Activated CD4-positive, alpha-beta T cell treated with anti-CD3 and anti-CD28 coated beads for 36 hours (primary cell): ENCODE measurements at places on chromosomes 7 and 10.
A peak's percentile ranks its signal among the peaks of the same experiment; 100 is the strongest.

GRCh38 chr7:69878015-69878414 is 279.7 kb downstream of the AUTS2 start:
- DNase-seq, result no peak

GRCh38 chr7:138032186-138032585 is 30.3 kb upstream of the CREB3L2 start:
- no peak for DNase-seq

DNA sequence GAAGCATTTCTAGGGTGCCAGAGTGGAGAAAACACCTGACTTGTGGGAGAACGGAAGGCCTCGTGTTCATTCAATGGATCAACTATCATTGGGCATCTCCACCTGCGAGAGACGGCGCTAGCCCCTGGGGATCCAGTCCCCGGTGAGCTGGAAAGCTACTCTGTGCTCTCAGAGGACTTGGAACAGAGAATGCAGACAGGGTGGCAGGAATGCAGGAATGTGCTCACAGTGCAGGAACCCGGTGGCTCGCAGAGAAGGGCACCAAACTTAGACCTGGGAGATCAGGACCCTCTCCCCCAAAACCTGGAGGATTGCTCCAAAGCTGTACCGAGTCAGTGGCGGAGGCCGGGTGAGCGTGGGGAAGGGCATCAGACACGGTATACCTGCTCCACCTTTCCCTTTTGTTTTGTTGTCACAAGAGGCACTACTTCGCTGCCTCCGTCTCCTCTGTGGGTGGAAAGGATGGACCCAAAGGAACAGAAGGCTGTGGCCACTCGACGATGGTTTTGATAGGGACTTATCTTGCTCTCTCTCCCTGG is 569.0 kb upstream of the C7orf33 start:
- no peak for DNase-seq

- peak; percentile 39 for DNase-seq
Observed at GRCh38 chr7:139776486-139777132, 1.2 kb downstream of the HIPK2 start.

DNA sequence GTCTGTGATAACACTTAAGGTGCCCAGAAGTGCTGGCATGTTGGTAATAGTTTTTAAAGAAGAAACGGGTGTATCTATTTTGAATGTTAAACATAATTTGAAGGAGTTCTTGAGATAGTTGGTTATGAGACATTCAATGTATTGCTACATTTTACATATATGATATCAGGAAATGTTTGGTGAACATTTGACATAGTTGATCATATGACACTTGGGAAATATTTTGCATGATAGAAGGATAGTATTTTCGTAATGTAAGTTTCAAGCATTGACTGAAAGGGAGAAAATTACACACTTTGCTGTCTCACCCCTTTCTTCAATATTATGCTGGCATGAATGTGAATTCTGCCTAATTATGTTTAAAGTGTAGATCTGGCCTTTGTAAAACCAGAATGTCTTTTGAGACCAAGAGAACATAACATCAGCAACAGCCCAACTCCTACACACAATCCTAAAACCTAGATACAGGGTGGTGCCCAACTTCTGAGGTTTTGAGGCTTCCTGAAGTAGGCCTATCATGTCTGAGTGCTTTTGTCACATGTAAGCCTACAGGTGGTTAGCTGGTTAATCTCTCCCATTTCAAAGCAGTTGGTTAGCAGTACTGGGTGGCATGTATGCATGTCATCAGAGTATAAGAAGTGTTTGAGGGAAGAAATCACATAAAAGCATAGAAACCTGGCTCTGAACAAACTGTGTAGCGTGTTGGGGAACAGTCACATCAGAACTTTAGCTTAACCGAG is 2.1 kb downstream of the ADD3 start:
- peak; percentile 64 for DNase-seq

- DNase-seq, result no peak
Observed at GRCh38 chr10:96960872-96961271, 128.8 kb downstream of the LCOR start.

GRCh38 chr7:130268463-130269317 is 2.0 kb downstream of the CPA2 start:
- DNase-seq, result no peak

- no peak for DNase-seq
Observed at GRCh38 chr7:68682910-68683309, 915.4 kb upstream of the AUTS2 start.

DNA sequence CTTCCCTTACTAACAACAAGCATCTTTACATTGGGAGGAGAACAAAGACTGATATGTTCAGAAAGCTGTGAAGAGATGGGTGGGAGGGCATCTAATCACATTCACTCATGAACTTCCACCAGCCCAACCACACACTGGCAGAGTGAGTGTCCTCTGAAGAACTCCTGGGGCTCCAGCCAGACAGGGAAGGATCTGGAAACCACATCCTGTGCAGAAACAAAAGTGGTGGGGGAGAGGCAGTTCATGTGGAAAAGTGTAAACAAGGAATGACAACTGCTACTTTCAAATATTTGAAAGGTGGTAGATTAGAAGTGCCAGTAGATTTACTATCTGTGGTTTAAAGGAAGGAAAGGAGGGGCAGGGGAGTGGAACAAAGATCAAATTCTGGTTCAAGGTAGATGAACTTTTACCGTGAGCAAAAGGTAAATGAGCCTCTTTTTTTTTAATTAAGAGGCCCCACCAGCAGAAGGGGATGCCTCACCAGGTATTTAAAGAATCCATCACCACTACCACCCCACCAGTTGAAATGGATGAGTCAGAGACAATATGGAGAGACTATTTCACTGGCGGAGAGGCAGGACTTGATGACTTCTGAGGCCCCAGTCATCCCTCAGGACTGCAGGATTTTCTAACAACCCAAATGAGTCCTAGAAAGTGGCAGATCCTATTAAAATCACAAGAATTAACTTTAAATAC is 34.5 kb downstream of the GOT1 start:
- DNase-seq, result no peak

GRCh38 chr10:80191589-80192270 is 13.6 kb downstream of the ANXA11 start:
- DNase-seq, result peak; percentile 25

GRCh38 chr10:61278556-61278955 is 174.6 kb downstream of the TMEM26 start:
- no peak for DNase-seq

DNA sequence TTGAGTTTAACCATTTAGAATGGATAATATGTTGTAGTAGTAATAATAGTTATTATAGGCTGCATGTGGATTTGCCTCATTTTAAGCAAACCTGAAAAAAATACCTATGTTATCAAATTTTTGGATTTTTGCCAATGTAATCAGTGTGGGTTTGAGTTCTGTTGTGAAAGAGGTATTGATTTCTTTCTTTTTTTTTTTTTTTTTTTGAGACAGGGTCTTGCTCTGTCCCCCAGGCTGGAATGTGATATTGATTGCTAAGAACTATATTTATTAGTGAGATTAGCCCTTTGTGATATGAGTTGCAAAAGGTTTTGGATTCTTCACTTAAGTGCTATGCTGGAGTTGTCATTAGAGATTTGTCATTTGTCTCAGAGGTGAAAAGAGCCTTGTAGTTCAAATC is 124.4 kb downstream of the ST7 start:
- no peak for DNase-seq

- DNase-seq, result no peak
Observed at GRCh38 chr7:25583621-25584020, 355.3 kb upstream of the NPVF start.

DNA sequence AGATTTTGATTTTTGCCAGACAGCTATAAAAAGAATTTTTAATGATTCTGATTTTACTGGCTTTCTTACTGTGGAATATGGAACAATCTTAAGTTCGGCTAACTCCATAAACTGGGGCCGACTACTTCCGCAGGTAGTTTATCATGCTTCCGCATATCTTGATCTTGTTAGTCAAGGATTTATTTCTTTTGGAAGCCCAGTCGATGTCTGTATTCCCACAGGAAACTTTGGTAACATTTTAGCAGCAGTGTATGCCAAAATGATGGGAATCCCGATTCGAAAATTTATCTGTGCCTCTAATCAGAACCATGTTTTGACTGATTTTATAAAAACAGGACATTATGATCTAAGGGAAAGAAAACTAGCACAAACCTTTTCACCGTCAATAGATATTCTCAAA is 8.1 kb downstream of the THNSL1 start:
- no peak for DNase-seq

DNA sequence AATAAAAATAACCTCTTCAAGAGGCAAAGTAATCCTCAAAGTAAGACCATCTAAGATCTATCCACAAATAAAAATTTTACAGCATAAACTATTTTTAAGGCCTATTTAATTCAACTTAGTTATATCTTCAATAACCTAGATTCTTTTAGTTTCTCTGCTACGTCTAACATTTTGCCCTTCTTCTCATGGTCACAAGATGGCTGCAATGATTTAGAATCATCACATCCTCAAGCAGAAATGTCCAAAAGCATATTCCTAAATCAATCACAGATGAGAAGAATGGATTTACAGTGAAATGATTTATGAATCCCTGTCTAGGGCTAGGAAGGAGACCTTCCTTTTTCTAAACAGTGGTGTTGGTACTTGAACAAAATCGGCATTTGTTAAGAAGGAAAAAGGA is 304.7 kb downstream of the ARHGAP12 start:
- no peak for DNase-seq

- DNase-seq, result peak; percentile 84
Observed at GRCh38 chr7:55517191-55517633, 55.1 kb downstream of the VOPP1 start.

GRCh38 chr7:37392673-37393017 is 56.0 kb downstream of the ELMO1 start:
- DNase-seq, result no peak

GRCh38 chr10:3763035-3763456 is 22.0 kb downstream of the KLF6 start:
- DNase-seq, result peak; percentile 53

- no peak for DNase-seq
Observed at GRCh38 chr7:77441046-77441445, 24.9 kb upstream of the GSAP start.

- peak; percentile 32 for DNase-seq
Observed at GRCh38 chr7:142790056-142790455, 19.3 kb downstream of the PRSS2 start.

DNA sequence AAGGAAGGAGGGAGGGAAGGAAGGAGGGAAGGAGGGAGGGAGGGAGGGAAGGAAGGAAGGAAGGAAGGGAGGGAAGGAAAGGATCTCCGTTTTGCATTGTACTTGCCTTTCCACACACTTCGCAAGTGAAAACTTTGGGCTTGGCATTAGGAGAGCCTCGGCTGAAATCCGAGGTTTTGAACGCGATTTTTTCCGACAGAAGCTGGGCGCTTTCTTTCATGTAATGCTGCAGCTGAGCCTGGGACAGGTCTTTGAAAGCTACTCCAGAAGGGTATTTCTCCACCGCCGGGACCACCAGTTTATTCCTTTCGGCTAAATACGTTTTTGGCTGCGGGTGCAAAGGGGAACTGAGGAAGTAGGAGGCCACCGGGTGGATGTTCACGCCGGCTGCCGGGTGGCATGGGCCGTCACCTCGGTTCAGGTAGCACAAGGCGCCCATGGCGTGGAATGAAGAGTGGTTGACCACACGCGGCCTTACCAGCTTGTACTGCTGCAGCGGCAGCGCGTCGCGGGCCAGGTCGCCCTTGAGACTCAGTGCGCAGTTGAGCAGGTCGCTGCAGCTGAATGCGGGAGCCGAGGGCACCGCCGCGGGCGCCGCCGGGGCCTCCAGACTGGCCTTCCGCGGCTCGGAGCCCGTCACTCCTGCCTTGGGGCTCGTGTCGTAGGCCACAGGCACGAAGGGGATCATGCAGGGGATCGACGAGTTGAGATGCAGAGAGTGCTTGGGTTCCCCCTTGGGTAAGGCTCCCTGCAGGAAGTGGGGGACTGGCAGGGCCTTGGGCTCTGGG is 825 bp downstream of the FEZF1 start:
- DNase-seq, result no peak

- DNase-seq, result no peak
Observed at GRCh38 chr7:44176486-44176885, 12.8 kb downstream of the GCK start.

- no peak for DNase-seq
Observed at GRCh38 chr10:105879401-105879800, 1238.3 kb downstream of the SORCS3 start.

DNA sequence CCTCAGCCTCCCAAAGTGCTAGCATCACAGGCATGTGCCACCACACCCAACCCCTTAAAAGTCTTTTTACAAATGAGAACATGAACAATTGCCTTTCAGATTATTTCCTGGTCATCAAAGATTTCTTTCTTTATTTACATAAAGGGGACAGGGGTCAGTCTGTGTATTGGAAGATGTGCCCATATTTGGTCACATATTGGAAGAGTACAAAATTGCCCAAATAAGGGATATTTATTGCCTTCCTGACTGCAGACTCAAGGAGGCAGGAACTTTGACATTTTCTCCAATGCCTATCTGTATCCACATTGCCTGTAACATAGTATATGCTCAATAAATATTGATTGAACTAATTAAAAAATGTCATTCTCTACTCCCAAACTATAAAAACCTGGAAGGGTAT is 25.9 kb upstream of the HERPUD2 start:
- no peak for DNase-seq

DNA sequence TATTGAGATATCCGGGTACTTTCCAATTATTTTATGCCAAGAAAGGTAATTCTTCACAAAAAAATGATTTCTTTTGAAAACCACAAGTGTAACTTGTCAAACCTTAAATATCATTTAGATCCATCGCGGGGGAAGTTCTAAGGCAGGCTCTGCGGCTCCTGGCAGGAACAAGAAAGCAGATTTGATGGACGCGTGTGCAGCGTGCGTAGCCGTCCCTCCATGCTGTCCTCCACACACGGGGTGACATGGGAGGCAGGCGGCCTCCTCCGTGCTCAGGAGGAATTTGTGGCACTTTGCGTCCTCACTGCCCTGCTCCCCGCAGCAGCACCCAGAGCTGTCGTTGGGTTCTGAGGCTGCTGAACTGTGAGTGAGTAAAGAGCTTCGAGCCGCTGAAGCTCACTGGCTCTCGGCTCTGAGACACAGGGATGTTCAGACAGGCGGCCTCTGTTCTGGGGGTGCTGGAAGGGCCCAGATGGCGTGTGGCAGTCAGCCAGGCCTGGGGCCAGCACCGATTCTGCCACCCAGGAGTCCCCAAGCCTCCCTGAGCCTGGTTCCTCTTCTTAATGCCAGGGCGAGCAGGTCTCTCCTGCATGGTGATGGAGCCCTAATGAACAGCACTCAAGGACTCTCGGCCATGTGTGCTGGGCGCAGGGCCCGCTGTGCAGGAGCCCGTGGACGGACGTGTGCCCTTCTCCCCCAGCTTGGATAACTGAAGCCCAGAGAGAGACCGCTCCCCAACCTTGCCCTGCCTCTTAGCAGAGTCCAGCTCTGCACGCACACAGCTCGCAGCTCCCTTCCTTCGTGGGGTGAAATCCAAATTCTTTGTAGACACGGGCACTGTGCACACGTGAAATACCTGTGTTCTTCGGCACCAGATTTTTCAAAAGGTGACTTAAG is 185.4 kb upstream of the SHH start:
- DNase-seq, result peak; percentile 52

- DNase-seq, result no peak
Observed at GRCh38 chr10:109556399-109556798, 366.9 kb downstream of the XPNPEP1 start.
